Activated CD4-positive, alpha-beta T cell treated with anti-CD3 and anti-CD28 coated beads, Interleukin-2, amount 50 U/mL, for 16 hours (primary cell): ENCODE measurements at places on chromosomes 7 and 10.

DNA sequence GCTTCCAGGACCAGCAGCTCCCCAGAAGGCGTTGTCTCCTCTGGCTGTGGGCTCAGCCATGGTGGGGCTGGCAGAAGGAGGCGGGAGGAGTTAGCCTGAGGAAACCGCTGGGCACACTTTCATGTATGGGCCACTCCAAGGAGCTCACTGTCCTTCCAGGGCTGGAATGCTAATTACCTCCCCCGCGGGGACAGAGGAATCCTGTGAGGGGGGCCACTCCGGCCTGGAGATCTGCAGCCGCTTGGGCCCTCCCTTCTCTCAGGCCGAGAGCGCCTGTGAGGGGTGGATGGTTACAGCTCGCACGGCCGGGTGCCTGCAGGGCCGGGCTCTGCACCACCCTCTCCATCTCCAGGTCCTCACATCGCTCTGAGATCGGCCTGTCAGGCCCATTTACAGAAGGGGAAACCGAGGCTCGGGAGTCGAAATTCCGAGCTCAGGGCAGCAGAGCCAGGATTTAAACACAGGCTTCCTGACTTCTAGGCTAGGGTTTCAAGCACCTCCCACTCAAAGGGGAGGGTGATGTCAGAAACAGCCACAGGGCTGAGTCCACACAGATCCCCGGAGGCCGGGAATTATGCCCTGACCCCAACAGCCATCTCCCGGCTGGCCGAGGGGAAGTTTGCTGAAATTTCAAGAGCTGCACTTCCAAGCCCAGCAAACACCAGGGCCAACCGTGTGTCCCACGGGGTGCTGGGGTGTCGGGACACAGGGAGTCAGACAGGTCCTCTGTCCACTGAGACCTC is 59.1 kb downstream of the PDGFA start:
- no peak for DNase-seq

- no peak for DNase-seq
Observed at GRCh38 chr10:95475827-95476468, 85.2 kb downstream of the SORBS1 start.

DNA sequence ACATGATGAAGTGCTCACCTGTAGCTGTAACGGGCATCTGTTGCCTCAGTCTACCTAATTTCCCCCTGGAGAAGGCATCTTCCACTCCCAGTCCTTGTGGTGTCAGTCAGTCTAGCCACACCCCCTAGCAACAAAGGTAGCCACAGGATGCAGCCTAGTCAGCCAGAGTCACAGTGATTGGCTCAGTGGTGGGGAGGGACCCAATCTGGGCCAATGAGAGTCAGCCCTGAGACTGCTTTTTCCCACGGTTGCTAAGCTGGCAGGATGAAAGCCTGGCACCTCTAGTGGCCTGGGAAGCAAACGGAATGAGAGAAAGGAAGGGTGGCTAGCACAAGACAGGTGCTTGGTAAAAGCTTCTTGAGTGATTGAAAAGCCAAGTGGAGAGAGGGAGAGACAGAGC is 118.6 kb downstream of the SH3PXD2A start:
- DNase-seq, result peak; percentile 32

- no peak for DNase-seq
Observed at GRCh38 chr7:477626-478220, 41.9 kb downstream of the PDGFA start.

DNA sequence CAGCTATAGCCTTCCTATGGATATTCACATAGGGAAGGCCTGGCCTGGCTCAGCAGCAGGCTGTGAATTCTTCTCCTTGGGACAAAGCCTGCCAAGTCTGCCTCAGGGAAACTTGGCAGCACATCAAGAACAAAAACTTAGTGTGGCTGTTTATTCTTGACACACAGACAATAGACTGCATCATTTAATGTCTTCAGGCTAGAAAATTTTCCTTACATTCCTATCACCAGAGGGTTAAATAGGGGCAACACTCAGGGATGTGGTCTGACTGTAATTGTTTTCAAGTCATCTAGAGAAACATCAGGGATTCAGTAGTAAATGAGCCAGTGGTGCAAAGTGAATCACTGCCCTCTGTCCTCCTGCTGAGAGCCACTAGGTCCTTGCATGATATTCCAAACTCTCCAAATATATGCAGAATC is 137.3 kb downstream of the SEMA3C start:
- DNase-seq, result no peak

DNA sequence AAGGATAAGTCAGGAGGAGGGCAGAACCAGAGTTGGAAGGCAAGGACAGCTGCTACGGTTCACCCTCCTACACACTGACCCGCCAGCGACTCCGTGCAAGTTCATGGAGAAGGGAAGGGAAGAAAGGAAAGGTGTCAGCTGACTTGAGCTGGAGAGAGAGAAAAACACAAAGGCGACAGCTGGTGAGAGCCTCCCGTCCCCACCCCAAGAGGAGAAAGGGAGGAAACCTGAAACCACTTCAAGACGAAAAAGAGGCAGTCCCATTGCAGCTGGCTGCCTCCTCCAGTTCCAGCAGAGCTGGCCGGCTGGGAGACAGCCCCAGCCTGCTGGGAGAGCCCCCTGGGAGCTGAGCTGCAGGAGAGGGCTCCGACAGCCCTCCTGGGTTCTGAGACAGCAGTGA is 75.2 kb downstream of the PARD3 start:
- no peak for DNase-seq

DNA sequence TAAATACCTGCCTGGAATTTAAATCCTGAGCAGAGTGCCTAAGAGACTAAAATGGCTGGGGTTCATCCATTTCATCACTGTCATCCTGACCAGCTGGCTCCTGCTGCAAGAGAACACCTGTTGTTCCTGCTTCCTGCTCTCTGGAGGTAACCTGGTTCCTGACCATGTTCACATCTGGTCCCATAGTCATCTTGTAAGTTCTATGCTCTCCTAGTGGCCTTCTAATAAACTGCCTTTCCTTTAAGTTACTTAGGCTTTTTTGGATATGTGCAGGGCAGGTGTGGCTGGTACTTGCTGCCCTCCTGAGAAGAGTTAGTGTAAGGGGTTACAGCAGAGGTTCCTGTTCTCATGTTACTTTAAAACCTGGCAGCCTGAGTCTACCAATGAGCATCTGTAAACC is 80.0 kb downstream of the NRCAM start:
- no peak for DNase-seq

DNA sequence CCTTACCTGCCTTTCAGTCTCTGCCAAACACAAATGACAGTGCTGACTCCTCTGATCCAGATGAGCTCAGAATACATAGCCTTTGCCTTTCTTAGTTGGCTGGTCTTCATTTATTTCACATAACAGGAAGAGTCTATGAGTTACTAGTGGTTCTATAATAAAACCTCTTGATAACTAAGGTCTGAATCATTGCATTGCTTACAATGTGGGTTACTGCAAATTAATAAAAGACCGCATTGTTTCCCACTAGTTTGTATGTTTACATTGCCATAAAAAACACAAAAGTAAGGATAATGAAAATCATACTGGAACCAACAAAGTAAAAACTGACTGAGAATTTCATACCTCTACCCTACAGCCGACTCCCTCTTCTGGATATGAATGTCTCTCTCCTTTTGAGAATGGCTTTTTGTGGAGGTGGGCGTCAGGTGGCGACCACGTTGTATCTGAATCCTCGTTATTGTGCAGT is 62.0 kb upstream of the AKR1E2 start:
- DNase-seq, result no peak

- DNase-seq, result no peak
Observed at GRCh38 chr10:84360637-84361365, 32.4 kb downstream of the CCSER2 start.

DNA sequence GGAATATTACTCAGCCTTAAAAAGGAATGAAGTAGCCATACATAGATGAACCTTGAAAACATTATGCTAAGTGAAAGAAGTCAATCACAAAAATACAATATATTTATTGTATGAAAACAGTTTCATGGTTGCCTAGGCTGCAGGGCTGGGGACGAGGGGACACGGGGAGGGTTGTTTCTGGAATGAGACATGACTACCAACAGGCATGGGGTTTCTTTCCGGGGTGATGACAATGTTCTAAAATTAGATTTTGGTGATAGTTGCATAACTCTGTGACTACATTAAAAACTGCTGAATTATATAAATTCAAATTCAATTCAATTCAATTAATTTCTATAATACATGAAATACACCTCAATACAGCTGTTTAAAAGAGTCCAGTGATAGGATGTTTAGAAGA is 88.0 kb downstream of the ARHGAP22 start:
- no peak for DNase-seq

- no peak for DNase-seq
Observed at GRCh38 chr7:4958477-4959301, at the start of gene MMD2. TSS of gene MMD2 (minus strand) at chr7:4959187. CDS start at chr7:4959017, 170 bp downstream.

- DNase-seq, result no peak
Observed at GRCh38 chr7:24697416-24697815, 59.8 kb downstream of the GSDME start.

GRCh38 chr10:23190872-23191763 is 994 bp upstream of the PTF1A start:
- no peak for DNase-seq

GRCh38 chr10:77311186-77311585 is 326.4 kb downstream of the KCNMA1 start:
- no peak for DNase-seq

DNA sequence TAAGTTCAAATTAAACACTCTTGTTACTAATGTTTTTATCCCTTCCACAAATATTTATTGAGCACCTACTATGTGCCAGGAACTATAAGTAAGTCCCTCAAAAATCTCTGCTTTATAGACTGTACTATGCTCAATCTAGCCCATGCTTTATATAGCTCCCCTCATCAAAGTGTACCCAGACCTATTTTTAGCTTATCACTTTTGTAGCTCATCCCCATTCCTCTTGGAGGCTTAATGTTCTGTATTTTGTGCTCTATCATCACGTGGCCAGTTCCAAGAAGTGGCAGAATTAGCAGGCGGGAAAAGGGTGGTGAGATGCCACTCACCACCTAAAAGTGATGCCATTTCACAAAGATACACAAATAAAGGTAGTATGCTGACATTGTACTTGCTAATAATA is 138.1 kb upstream of the BET1 start:
- DNase-seq, result no peak

DNA sequence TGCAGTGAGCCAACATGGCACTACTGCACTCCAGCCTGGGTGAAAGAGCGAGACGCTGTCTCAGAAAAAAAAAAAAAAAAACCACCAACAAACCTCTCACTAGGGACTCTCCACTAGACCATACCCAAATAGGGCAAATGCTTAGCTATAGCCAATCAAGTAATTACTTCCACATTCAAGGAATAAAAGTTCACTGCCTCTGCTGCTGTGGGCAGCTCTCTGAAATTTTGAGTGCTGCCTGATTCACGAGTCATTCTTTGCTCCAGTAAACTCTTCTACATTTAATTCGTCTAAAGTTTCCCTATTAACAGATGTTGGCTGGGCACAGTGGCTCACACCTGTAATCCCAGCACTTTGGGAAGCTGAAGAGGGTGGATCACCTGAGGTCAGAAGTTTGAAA is 4.7 kb upstream of the NRBF2 start:
- no peak for DNase-seq

GRCh38 chr10:79904671-79905321 is 44.1 kb downstream of the SFTPD start:
- DNase-seq, result peak; percentile 56

GRCh38 chr7:118148930-118149329 is 35.0 kb upstream of the LSM8 start:
- no peak for DNase-seq

GRCh38 chr7:36085096-36085495 is 68.0 kb upstream of the EEPD1 start:
- DNase-seq, result no peak

- DNase-seq, result no peak
Observed at GRCh38 chr10:52967806-52968795, 195.5 kb upstream of the MBL2 start.

GRCh38 chr7:141562543-141562942 is 11.3 kb downstream of the AGK start:
- no peak for DNase-seq

- no peak for DNase-seq
Observed at GRCh38 chr10:1403508-1404322, 333.6 kb downstream of the ADARB2 start.

DNA sequence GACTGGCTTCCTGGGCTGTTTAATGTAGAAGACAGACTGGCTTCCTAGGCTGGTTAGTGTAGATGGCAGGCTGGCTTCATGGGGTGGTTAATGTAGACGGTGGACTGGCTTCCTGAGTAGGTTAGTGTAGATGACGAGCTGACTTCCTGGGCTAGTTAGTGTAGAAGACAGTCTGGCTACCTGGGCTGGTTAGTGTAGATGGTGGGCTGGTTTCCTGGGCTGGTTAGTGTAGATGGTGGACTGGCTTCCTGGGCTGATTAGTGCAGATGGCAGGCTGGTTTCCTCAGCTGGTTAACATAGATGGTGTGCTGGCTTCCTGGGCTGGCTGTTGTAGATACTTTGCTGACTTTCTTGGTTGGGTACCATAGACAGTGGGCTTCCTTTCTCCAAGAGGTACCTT is 122.9 kb upstream of the PPP2R2D start:
- no peak for DNase-seq

GRCh38 chr10:11663763-11664555 is 52.5 kb upstream of the USP6NL start:
- DNase-seq, result no peak
